MM.1S (cell line): ENCODE measurements at places on chromosomes 2 and 18.

DNA sequence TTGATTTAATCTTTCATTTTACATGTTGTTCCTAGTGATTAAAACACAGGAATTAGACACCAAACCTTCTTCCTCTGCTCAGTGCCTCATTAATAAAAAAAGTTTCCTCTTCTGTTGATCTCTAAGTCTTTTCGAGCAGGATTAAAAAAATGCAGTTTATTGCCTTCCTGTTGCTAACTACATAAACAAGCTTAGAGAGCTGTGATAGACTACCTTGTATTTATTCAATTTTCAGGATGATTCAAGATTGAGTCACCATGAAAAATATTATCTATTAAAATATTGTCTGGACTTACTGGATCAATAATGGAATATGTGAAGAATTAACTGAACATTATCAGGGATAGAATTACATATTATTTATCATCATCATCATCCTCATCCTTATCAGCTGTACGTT is 1089.6 kb upstream of the CNTNAP5 start:
- no peak for DNase-seq

GRCh38 chr2:101808006-101808562 is 110.6 kb downstream of the MAP4K4 start:
- DNase-seq, result no peak

DNA sequence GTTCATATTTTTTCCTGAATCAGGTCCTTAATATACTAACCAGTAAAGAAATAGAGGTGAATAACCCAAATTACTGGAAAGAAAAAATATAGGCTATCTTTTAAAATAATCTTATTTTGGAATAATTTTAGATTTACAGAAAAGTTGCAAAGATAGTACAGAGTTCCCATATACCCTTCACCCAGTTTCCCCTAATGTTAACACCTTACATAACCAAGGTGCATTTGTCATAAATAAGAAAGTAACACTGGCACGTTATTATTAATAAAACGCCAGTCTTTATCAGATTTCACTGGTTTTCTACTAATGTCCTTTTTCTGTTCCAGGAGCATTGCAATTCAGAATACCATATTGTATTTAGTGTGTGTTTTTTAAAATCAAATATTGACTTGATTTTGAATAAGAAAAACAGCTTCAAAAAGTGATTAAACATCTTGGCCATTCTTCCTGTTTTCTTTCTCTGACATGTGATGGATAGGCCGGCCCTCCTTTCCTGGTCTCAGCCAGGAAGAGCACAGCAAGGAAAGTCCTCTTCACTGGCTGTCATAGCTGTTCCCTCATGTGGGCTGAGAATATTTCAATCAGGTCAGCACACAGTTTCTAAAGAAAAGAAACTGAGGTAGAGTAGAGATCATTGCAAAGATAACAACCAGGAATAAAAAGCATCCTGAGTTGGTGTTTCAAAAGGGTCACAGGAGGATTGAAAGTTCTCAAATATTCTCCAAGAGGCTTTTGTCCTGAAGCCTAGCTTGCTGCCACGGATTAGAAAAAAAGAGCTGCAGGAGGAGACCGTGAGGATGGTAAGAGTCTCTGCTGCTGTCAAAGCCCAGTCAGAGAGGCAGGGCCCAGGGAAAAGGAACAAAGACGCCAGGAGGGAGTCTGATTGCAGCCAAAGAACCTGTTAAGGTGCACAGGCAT is 79.3 kb upstream of the ARL5A start:
- DNase-seq, result no peak

DNA sequence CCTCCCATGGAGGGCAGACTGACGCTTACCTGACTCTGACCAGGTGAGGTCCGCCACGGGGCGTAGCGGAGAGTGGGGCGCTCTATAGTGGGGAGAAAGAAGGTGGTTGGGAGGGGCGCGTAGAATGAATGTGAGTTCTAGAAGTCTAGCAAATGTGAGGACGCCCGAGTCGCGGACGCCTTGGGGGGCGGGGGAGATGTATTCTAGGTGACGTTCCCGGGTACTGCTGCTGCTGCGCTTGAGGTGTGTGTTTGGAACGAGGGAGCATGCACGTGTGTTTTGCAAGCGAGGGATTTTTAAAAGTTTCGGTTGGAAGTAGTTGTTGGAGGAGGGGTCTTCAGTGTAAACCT is 758 bp downstream of the RIF1 start:
- peak; percentile 69 for DNase-seq

DNA sequence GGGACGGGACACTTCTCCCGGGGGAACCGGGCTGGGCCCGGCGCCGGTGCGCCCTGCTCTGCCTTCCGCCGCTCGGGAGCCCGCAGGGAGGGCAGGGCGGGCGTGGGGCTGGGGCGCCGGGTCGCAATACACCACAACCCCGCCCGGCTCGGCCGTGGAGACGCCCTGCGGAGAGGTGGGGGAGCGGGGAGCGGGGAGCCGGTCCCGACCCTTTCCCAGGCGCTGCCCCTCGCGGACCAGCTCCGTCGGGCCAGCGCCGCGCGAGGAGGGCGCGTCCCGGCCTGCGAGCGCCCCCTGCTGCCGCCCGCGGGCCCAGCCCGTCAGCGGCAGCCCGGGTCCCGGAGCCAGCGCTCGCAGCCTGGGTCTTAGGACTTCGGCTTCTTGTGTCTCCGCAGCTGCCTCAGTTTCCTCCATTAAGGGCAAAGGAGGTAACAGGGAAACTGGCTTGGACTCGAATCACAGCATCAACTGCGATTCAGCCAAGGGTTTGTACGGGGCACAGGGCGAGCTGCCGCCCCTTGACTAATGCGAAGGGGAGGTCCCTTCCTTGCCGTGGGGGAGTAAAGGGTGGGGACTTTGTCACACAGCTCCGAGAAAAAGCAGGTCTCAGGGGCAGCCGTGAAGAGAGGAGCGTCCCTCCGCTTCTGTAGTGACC is 635 bp upstream of the ADRA2B start:
- DNase-seq, result peak; percentile 53

GRCh38 chr18:39591649-39592048 is 2026.1 kb upstream of the CELF4 start:
- no peak for DNase-seq

DNA sequence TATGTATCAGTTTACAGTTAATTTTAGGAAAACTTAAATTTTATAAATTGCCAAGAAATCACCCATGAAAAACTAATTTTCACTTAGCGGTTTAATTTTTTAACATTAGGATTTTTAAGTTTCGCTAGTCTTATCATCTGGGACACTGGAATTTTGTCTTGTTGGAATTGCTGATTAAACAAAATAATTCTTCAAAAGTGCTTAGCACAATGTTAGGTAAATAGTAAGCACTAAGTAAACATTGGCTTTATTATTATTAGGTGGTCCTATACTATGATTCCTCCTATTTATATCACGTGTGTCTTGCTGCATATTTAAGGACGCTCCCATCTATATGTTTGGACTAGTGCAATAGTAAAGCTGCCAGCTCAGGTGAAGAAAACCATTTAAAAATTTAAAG is 54.6 kb upstream of the MAP4K3 start:
- no peak for DNase-seq

- peak; percentile 14 for DNase-seq
Measured at GRCh38 chr18:13136904-13137669, 81.5 kb upstream of the LDLRAD4 start.

DNA sequence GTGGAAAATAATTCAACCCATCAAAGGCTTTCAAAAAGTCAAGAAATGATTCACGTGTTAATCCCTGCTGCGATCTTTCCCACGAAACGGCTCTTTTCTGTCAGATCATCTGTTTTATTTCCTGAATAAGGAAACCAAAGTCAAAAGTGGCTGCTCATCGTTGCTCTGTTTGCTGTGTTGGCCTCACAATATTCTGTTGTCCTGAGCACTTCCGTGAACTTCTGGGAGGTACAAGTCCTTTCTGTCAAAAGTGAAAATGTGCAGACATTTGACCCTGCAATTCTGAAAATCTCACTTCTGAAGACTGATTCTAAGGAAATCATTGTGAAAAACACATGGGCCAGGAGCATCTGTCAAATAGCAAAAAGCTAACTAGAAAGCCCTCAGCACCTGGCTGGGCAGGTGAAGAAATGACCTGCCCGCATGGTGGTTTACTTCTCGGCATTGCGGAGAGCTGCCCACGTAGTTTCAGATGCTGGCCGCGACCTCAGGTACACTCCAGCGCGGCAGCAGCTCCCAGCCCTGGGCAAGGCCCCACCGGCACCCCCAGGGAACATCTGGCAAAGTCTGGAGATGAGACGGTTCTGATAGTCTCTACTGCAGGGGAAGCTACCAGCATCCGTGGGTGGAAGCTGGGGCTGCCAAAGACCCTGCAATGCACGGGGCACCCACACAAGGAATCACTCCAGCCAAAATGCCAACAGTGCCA is 31.9 kb upstream of the GPC1 start:
- peak; percentile 30 for DNase-seq

- no peak for DNase-seq
Measured at GRCh38 chr2:2892378-2892777, 485.2 kb downstream of the EIPR1 start.

- DNase-seq, result peak; percentile 23
Measured at GRCh38 chr18:13804305-13804704, 19.6 kb upstream of the MC5R start.
